Osteoblast (primary cell): ENCODE measurements at places on chromosomes 1 and 21. TPM values are rescaled to one million over a fixed set of nuclear protein-coding genes. Genes with fewer than 3 reads are reported as not detected.

The CD34 gene
- total RNA-seq: under 0.01 and 0.36 TPM in 2 replicates

The COL8A2 gene
- 12.7 and 15.2 TPM in 2 replicates for total RNA-seq

The COL24A1 gene
- total RNA-seq: 1.1 and 1.8 TPM in 2 replicates

The ARMH1 gene
- 3.2 and 4.3 TPM in 2 replicates for total RNA-seq

The TMPRSS3 gene
- not detected in 2 replicates for total RNA-seq

The BATF3 gene
- 0.36 and 0.59 TPM in 2 replicates for total RNA-seq

The HES4 gene
- 0.29 and 0.72 TPM in 2 replicates for total RNA-seq

DNA sequence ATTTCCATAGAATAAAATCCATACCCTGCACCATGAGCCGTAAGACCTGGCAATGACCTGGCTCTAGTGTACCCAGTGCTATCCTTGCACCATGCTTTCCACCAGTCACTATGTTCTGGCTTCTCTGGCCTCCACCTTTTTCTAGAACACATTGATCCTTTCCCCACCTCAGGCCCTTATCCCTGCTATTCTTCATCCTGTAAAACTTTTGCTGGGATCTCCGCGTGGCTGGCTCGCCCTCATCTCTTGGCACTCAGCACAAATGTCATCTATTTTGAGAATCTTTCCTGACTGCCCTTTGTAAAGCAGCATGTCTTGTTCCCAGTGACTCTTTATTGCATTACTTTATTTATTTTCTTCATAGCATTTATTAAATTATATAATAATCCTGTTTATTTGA lies 169.8 kb upstream of the B3GALT2 start:
- H3K27me3 ChIP-seq: no peaks in the 10 kb centered on the region
- no peak overlapping the region for H3K4me3 ChIP-seq
- no peaks in the 10 kb centered on the region for H3K36me3 ChIP-seq
- H3K4me1 ChIP-seq: no peaks in the 10 kb centered on the region
- no peak for DNase-seq

- H3K4me1 ChIP-seq: peaks cover 27% of the 10 kb centered on the region
- no peak for DNase-seq
- no peak overlapping the region for H3K27ac ChIP-seq
- no peak overlapping the region for H3K4me3 ChIP-seq
These were observed 7.2 kb downstream of the AMPD2 start for GRCh38 chr1:109626682-109627408.

DNA sequence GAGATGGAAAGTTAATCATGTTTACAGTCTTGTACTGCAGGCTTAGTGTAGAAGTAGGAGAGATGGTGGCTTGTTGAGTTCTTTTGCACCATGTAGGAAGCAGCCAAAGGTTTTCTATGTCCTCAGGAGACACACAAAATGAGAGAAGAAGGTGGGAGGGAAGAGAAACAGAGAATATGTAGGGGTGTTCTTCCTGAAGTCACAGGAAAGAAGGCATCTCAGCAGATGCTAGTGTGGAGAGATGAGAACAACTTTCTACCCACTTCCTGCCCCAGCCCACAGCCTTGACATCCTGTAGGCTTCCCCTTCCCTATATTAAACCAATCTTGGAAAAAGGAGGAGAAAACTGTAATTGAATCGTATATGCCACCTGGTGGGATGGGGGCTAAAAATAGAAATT lies 217.0 kb downstream of the S1PR1 start:
- H3K27me3 ChIP-seq: no peaks in the 10 kb centered on the region
- no peak overlapping the region for H3K4me3 ChIP-seq
- DNase-seq: no peak
- H3K36me3 ChIP-seq: no peaks in the 10 kb centered on the region
- no peak overlapping the region for H3K27ac ChIP-seq

DNA sequence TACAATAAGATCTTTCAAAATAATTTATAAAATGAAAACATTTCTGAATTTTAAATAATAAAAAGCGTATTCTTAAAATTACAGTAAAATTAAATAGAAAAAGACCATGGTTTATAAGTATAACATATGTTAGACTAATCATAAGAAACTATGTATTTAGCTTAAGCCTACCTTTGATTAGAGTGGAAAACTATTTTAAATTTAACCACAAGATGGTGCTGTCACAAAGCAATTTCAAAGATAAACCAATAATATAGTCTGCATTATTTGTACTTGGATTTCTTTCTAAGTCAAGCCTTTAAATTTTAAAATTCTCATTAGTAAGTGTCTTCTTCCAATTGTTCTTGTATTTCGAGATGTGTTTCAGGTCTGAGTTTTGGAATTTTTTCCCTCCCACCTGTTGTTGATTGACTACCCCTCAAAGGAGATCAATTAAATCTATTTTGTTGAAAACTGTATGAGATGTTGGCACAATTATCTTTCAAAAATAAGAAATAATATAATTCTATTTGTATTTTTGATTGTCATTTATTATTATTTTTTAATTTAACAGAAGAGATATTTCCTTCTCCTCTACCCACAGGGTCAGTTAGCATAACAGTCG lies 459.8 kb downstream of the KCNT2 start:
- H3K36me3 ChIP-seq: no peaks in the 10 kb centered on the region
- H3K4me1 ChIP-seq: no peaks in the 10 kb centered on the region
- no peak overlapping the region for H3K27ac ChIP-seq
- no peak overlapping the region for H3K4me3 ChIP-seq
- no peaks in the 10 kb centered on the region for H3K27me3 ChIP-seq

GRCh38 chr1:65164633-65165032 lies 16.6 kb downstream of the AK4 start:
- H3K36me3 ChIP-seq: no peaks in the 10 kb centered on the region
- peaks cover 3% of the 10 kb centered on the region for H3K27me3 ChIP-seq
- no peak overlapping the region for H3K27ac ChIP-seq
- peaks cover 4% of the 10 kb centered on the region for H3K4me1 ChIP-seq

DNA sequence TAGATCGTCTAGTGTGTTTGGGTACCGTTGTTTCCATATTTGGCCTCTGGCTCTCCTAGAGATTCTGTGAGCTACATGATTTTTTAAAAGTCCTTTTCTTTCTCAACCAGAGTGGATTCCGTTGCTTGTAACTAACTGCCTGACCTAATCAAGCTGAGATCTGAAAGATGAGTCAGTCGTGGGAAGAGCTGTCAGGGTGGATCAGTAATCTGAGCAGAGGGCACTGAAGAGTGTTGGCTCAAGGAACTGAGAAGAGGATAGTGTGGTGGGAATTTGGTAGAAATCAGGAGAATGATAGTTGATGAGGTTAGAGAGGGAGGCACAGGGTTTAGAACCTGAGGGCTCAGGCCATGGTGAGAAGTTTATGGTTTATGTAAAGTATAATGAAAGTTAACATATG lies 52.2 kb downstream of the TRAF5 start:
- no peak overlapping the region for H3K4me3 ChIP-seq
- no peaks in the 10 kb centered on the region for H3K36me3 ChIP-seq
- H3K27ac ChIP-seq: peak overlapping the region; percentile 44
- H3K27me3 ChIP-seq: no peaks in the 10 kb centered on the region
- peak; percentile 90 for DNase-seq

DNA sequence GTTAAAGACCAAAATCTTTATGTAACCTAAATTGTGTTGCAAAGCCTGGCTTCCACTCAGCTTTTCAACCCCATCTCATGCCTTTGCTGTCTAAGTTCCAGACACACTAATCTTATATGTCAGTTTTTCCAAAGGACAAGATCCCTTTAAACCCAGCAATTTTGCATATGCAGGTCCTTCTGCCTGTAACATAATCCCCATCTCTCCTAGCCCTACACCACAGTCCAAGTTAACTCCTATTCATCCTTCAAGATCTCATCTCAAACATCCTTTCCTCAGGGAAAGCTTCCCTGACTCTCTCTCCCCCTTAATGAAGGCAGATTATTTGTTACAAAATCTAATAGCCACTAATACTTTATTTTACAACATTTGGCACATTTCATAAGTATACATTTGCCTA lies 366.3 kb downstream of the PLPP3 start:
- no peaks in the 10 kb centered on the region for H3K27me3 ChIP-seq
- H3K4me1 ChIP-seq: no peaks in the 10 kb centered on the region
- no peak overlapping the region for H3K27ac ChIP-seq
- no peaks in the 10 kb centered on the region for H3K36me3 ChIP-seq
- no peak for DNase-seq
- no peak overlapping the region for H3K4me3 ChIP-seq

- peak; percentile 44 for DNase-seq
- no peaks in the 10 kb centered on the region for H3K4me1 ChIP-seq
- H3K36me3 ChIP-seq: no peaks in the 10 kb centered on the region
- H3K27me3 ChIP-seq: no peaks in the 10 kb centered on the region
- H3K4me3 ChIP-seq: no peak overlapping the region
These were observed 14.8 kb upstream of the METTL18 start for GRCh38 chr1:169809370-169810095.

DNA sequence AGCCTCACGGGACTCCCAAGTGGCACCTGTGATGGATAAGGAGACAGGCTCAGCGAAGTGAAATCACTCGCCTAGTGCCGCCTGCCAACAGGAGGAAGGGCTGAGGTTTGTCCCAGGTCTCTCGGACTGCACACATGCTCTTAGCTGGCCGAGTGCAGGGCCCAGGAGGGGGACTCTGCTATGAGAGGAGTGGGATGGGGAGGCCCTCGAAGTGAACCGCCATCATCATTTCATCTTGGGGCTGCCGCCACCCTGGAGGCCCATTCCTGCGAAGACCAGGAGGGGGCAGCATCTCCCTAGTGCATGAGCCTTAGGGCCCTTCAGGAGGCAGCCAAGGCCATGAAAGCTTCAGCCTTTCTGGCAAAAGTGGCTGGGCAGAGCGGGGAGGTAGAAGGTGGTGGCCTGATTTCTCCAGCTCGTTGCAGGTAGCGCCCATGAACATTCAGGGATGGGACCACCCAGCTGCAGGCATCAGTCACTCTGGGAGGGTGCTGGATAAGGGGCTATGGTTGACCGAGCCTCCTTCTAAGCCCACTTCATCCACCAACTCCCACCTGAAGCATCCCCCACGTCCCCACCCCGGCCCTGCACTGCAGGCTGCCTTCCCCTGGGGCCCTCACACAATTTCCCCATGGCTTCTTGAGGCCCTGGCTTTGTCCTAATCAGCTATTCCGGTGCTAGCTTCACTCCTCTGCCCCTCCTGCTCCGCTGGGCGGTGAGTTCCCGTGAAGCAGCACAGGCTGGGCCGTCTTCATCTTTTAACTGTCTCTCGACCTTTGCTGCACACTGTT lies 17.2 kb upstream of the RASSF5 start:
- H3K27ac ChIP-seq: no peak overlapping the region
- H3K4me1 ChIP-seq: peaks cover 8% of the 10 kb centered on the region
- H3K27me3 ChIP-seq: no peaks in the 10 kb centered on the region
- H3K36me3 ChIP-seq: peaks cover 40% of the 10 kb centered on the region
- H3K4me3 ChIP-seq: no peak overlapping the region

- peaks cover 5% of the 10 kb centered on the region for H3K4me1 ChIP-seq
- H3K4me3 ChIP-seq: no peak overlapping the region
- H3K27me3 ChIP-seq: no peaks in the 10 kb centered on the region
- H3K27ac ChIP-seq: no peak overlapping the region
- peak; percentile 34 for DNase-seq
These were observed 3.7 kb upstream of the TEKT2 start for GRCh38 chr1:36080236-36080635.

DNA sequence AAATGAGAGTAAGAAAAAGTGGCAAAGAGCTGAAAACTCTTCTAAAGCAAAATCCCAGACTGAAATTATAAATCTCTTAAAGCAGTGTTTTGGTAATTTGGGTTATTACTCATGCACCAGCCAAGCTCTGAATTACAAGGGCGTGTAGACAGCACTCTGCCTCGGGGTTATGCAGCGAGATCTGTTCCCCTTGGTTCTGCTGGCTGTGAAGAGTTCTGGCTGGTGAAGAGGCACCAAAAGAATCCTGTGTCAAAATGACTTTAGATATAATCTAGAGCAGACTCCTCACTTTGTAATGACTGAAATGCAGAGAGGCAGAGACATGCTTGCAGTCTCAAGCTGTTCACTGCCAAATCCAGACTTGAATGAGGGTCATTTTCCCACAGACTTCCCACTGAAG lies 461.8 kb upstream of the CXADR start:
- H3K4me3 ChIP-seq: no peak overlapping the region
- H3K4me1 ChIP-seq: no peaks in the 10 kb centered on the region
- no peaks in the 10 kb centered on the region for H3K36me3 ChIP-seq
- no peak overlapping the region for H3K27ac ChIP-seq
- H3K27me3 ChIP-seq: no peaks in the 10 kb centered on the region
- DNase-seq: peak; percentile 51

DNA sequence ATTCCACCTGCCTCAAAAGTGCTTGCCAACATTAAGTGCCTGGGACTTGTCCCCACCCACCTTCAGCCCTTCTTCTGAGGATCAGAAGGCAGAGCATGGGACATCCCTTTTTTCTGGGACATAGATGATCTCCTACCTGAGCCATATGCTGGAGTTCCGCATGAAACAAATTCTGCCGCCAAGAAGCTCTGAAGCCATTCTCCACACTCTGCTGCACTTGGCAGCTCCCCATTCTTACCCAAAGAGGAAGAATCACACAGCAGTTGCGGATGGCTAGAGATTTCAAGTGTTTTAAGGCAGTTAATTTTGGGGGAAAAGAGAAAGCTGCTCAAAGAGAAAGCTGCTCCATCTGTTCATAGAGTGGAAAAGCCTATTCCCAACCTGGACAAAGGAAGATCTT lies 197.3 kb upstream of the COA6 start:
- H3K4me1 ChIP-seq: no peaks in the 10 kb centered on the region
- H3K27ac ChIP-seq: no peak overlapping the region
- DNase-seq: no peak
- no peaks in the 10 kb centered on the region for H3K27me3 ChIP-seq

DNA sequence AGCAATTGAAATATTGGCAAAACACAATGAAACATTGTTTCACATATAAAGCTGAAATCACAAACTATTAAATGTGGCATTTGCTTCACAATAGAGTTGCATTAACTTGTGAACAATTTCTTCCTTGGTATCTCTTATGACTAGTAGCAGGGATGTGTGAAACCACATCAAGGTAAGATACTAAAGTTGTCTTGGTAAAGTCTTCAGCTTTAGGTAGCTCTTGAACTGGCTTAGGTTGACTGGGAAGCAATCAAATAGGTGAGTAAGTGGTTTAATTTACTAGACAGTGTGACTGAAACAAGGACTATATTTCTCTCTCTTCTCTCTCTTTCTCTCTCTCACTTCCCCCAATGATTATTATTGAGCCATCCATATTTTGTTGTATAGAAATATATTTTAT lies 141.5 kb upstream of the KCNK2 start:
- H3K36me3 ChIP-seq: no peaks in the 10 kb centered on the region
- no peak for DNase-seq
- no peaks in the 10 kb centered on the region for H3K4me1 ChIP-seq
